ENCODE measurements at places on chromosomes 6 and 20.

- DNase-seq, result no peak
These were observed 50.0 kb upstream of the ESR1 start for GRCh38 chr6:151757506-151757955.

DNA sequence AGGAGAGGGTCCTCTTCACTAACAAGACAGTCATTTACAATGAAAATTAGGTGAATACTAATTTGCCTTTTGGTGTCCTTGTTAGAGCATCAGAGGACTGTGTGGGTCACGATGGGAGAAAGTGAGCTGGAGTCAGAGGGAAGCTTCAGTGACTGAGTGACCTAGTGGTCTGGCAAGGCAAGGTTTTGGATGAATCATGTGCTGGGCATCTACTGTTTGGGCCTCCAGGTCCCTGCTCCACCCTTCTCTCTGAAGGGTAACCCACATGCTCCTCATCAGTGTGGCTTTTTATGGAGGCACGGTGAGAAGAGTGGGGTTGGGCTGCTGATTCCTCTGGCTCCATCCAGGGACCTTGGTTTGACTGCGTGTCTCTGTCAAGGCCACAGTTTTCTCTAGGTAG is 60.5 kb upstream of the EXOC2 start:
- no peak for DNase-seq

DNA sequence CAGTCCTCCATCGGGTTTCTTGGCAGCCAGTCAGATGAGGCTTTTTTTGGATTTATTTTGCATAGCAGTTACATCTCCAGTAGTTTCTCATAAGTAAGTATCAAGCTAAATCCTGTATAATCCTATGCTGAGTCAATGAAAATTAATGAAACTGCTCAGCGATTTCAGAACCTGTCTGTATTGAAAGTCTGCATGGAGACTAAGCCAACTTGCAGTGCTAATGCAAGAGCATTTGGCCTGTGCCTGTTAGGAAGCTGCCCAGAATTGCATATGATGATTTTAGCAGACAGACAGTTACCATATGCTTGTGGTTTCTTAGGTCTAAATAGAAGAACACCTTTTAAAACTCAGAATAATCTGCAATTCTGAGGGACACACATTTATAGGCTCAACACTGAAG is 25.2 kb upstream of the LRRN4 start:
- no peak for DNase-seq

DNA sequence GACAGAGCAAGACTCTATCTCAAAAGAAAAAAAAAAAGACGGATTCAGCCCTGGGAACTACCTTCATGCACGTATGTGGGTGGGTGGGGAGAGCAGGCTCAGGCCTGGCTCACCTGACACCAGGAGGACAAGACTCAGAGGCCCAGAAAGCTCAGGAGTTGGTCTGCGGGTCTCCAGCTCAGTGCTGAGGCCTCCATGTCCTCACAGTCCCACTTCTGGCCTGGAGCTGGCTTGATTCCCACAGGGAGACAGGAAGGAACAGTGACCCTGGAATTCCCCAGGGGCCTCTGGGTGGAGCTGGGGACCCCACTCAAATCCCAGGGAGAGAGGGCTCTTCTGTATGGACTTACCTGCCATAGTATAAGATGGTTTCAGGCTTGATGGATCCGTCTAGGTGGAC is 15.6 kb downstream of the ADA start:
- no peak for DNase-seq

DNA sequence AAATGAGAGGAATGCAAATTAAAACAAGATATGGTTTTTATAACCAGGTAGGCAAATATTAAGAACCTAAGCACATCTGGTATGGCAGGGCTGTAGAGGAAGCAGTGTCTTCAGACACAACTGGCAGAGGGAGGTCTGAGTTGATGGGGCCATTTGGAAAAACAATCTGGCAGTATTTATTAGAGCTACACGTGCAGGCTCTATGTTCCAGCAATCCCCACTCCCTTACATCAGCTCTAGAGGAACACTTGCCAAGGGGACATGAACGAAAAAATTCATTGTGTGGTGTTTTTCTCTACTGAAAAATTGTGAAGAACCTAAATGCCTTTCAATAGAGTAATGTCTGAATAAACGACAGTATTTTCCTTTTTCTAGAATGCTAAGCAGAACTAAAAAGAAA is 111.6 kb upstream of the EDN1 start:
- no peak for DNase-seq

- no peak for DNase-seq
These were observed 20.3 kb downstream of the PHIP start for GRCh38 chr6:79057746-79058145.

- DNase-seq, result no peak
These were observed 119.0 kb upstream of the STMND1 start for GRCh38 chr6:16982807-16983206.

GRCh38 chr6:70734979-70735378 is 67.3 kb downstream of the SMAP1 start:
- no peak for DNase-seq

DNA sequence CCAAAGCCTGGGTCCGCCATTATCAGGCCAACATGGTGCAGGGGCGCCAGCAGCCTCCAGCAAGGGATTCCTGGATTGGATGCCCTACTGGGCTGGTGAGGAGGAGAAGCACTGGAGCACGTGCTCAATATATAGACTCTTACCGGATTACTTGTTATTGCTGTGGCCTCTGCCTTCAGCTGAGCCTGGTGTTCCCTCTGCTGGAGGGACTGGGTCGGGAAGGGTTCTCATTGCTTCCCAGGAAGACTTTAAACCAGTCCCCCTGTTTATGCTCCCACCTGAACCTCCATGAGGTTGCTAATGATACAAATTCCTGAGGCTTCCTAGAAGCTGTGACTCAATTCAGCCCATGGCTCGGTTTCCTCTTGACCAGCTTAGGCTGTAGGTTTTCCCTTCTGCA is 186.7 kb upstream of the ARID1B start:
- no peak for DNase-seq

DNA sequence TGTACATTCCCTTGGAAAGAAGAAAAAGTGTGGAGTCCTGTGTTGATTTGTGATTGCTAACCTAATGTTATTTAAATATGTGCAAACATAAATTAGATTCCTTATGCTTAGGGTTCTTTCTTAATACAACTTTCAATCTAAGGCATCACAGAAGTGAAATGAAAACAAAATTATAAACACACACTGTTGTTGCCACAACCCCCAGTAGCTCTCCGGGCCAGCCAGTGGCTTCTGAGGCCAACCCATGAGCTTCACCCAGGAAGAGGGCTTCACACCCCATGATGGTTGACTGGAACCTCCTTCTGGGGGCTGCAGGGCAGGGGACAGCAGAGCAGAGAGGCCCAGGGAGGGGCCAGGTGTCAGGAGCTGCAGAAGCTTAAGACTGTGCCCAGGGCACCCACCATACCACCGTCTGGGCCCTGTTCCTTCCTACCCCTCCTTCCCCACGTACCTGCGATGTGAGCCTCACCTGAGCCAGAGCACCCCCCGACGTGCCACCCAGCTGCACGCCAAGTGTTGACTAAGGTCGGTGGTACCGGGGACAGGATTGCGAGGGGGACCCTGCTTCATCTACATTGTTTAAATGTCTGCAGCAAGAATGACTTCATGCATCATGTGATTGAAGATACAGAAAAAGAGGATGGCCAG is 110.5 kb downstream of the FAM120B start:
- DNase-seq, result no peak

DNA sequence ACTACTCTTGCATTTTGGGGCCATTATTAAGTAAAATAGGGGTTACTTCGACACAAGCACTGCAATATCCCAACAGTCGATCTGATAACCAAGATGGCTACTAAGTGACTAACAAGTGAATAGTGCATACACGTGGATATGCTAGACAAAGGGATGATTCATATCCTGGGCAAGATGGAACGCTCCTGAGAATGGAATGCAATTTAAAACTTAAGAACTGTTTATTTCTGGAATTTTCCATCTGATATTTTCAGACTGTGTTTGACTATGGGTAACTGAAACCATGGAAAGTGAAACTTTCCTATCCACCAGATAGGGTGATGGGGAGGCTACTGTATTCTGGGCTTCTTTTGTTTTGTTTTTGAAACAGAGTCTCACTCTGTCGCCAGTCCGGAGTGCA is 66.5 kb downstream of the ILRUN start:
- no peak for DNase-seq

DNA sequence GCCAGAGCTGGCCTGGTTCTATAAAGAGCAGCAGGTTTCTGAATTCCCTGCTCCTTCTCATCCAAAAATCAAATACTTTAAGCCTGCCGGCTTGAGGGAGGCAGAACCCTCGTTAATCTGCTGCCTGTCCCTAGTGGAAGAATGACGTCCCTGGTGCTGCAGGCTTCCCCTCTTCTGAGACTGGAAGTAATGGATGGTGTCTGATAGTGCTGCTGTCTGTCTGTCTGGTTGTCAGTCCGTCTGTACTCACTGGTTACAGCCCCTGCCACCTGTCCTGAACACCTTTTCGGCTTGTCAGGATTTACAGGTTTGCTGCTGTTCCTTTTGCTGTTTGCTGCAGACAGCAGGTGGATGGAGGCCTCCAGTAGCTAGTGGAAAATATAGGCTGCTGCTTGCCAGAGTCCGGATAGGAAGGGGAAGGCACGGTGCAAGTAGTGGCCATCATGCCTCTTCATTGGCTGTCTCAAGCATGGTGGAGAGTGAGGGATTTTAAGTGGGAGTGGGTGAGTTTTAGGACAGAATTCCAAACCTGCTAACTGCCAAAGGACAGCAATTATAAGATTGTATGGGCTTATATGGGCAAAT is 2.5 kb downstream of the RIMS1 start:
- DNase-seq, result no peak

DNA sequence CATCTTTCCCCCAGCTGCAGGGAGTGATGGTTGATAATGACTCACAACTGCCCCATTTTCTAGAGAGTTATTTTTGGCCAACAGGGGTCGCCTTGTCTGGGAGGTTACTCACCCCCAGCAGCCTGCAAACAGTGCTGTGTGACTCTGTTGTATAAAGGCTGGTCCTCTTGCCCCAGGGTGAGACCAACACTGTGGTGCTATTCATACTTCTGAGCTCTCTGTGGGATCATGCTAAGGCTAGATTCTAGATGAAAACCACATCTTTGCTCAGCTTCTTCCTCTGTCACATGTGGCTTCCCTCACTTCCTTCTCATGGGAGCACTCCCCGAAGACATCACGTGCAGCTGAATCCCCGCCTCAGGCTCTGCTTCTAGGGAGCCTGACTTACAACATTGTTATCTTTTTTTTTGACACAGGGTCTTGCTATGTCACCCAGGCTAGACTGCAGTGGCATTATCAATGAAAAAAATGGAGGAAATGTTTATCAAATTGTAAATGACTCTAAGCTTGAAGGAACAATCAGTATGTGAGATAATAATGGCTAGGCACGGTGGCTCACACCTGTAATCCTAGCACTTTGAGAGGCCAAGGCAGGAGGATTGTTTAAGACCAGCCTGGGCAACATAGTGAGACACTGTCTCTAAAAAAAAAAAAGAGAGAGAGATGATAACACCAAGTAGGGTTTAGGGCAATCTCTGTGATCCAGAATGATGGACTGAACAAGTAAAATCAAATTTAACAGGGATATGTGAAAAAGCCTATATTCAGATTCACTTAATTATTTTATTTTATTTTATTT is 55.7 kb upstream of the SLC23A2 start:
- peak; percentile 75 for DNase-seq

- DNase-seq, result no peak
These were observed 322.8 kb upstream of the GJE1 start for GRCh38 chr6:141809901-141810300.

- no peak for DNase-seq
These were observed 12.7 kb downstream of the PANK2 start for GRCh38 chr20:3901706-3902440.

DNA sequence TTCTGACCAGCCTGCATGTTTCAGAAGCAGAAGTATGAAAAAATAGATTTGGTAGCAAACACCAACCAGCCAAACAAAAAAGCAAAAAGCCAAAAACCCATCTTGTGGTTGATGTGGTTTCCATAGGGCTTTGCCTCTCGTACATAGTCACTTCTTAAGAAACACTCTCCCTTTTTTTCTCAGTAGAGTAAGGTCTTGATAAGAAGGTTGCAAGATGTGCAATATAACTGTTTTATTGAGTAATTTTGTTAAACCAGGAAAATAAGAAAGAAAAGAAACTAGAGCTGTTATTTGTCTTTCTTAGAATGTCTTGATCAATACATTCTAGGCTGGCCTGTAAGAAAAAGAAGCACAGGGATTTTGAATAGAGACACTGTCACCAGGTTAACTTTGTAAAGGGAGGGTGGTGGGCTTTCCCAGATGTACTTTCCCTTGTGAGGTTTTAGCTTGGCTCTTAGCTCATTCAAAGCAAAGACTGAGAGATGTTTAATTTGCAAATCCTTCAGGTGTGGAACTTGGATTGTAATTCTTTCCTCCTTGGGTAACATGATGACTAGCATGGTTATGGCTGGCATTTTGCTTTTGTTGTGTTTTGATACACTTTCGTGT is 49.7 kb downstream of the AKAP12 start:
- DNase-seq, result no peak

DNA sequence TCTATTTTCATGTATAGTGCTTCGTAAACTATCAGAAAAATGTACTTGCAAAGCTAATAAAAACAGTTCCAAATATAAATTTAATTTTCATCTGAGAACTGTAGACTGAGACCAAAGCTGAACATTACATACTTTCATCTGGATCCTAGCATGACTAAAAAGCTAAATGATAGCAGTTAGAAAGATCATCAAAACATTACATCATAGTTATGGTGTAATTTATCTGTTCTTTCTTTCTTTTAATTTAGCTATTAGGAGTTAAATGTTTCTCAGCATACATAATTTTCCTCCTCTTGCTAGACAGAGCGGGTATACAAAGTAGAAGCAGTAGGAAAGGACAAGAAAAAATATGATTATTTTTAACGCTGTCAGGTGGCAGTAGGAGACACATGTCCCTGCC is 164.2 kb upstream of the THEMIS start:
- no peak for DNase-seq

GRCh38 chr20:5041433-5041832 is 40.1 kb upstream of the SLC23A2 start:
- DNase-seq, result no peak

- no peak for DNase-seq
These were observed 64.6 kb downstream of the VEGFA start for GRCh38 chr6:43834528-43835155.

DNA sequence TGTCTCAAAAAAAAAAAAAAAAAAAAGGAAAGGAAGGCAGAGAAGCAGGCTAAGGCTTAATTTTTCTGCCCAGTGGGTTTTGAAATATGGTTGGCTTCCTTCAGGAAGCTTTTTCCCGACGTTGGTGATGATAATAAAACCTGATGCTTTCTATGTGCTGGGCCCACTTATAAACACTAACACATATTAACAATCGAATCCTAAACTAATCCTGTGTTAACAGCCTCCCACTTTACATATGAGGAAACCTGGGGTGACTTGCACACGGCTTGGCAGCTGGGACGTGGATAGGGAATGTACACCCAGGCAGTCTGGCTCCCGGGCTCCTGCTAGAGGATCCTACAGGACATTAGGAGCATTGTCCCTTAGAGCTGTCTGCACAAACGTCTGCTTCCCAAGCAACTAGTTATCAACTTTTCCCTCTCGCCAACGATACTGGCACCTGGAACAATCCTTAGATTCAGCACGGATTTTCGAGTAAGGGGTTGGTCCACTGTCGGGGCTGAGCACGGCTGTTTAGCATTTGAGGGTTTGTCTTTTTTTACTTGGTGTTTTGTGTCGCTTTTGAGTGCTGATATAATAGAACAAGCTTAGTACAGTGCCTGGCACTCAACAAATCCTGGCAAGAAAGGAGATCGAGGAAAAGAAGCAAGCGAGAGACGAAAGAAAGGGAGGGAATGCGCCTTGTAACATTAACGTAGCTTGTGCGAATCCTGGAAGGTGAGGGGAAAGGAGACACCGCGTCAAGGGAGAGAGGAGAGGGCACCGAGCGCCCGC is 622 bp upstream of the KIZ start:
- no peak for DNase-seq

GRCh38 chr6:33980176-33981175 is 165.4 kb downstream of the GRM4 start:
- DNase-seq, result no peak
